ENCODE measurements at places on chromosomes 3 and 15.

DNA sequence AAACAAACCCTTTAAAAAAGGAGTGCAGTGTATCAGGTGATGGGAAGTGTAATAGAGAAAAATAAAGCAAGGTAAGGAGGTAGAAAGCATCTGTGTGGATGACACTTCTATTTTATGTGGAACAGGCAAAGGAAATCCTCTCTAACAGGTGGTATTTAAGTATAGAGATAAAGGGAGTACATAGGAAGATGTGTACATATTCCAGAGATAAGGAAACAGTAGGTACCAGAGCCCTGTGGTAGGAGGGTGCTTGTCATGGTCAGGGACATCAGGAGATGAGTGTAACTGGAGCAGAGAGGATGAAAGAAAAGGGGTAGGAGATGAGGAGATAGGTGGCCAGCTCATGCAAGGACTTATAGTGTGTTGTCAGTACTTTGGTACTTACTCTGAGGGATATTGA lies 65.8 kb downstream of the CHST2 start:
- DNase-seq, result no peak

GRCh38 chr3:97958796-97959195 lies 13.4 kb downstream of the RIOX2 start:
- peak; percentile 33 for DNase-seq

DNA sequence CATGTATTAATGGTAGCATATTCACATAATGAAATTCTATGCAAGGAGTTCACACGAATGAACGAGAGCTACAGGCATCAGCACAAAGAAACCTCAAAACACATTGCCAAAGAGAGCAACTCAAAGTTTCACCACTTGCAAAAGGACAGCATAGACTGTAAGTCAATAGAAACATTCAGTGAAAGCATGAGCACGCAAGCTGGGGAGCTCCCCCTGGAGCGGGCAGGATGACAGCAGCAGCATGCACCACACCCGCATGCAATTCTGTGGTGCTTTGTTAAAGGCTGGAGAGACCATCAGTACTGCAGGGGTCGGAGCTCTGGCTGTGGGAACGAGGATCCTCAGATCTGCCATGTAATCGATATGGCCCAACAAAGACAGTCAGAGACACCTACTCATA lies 18.7 kb downstream of the OCA2 start:
- DNase-seq, result no peak

DNA sequence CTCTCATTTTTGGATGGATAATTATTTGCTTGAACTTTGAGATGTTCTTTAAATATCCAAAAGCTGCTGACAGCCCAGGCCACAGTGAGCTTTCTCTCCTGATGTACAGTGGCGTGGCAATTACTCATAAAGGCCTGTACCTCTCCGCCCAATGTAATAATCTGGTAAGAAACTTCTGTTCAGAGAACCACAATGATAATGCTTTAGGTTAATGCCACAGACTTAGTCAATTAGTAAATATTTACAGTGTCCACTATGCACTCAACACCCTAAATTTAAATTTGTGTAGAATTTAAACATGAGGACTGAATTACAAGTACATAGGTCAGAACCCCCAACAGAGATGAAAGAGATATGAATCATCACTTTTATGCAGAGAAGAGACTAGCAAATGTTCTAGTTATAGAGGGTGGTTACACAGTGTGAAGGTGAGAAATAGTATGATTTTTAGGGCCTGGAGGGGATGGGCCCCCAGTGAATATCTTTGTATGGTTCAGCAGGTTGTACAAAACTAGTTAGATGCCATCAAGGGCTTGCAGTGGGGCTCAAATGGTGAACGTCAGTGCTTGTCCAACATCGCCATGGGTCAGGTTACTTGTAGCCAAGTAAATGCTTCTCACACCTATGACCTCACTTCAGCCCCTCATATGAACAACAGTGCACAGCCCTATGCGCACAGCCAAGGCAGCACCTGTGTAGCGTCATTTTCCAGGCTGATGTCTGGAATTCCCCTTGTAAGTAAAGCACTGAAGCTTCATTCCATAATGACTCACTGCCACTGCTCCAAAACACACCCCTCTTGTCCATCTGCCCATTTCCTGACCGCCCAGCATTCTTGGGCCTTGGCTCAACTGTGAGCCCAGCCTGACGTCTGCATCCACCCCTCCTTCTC lies 13.3 kb downstream of the ABHD2 start:
- peak; percentile 97 for DNase-seq

DNA sequence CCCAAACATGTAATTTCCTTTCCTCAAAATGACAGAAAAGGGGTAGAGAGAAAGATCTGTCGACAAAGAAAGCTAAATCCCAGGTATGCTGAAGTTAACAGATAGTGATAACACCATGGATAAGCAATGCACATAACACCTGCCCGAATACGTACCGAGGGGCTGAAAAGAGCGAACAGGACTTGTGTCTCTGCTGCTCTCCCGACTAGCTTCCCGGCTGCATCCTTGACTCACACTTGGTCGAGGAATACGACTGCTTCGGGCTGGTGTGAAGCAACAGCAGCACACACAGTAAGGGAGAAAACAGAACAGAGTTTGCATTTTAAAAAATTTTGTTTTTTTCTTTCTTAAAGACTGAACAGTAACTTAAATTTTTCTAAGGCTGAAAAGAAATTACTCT lies 136.4 kb downstream of the CLASP2 start:
- peak; percentile 56 for DNase-seq
